ENCODE measurements at places on chromosomes 12 and 14.

DNA sequence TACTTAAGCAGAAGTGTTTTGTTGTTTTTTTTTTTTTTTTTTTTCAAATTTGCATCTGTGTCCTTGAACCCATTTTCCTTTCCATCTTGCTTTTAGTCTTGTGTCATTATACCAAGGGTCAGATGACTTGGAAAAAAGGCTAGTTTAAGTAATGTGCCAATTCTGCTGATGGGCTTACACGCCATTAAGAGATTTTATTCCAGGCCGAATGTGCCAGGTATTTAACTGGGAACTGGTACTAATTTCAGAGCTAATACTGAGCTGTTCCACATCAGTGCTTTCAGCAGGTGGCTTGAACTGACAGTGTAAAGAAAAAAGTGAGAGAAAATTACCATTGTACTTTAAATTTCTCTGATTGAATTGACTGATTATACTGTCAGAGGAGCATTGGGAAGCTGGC is 224.9 kb downstream of the NPAS3 start:
- DNase-seq = no peak

DNA sequence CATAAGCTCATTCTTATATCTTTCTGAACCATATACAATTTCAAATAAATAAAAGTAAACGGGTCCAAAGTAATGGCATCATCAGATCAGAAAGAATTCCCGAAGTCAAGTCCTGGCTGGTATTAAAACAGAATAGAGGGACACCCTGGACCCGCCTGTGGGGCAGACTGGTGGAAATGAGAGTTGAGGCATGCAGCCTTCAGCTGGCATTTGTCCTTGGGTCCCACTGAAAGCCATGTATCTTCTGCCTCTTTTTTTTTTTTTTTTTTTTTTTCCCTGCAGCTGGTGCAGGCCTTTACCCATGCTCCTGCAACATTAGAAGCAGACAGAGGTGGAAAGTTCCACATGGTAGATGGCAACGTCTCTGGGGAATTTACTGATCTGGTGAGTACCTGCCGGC is 9.9 kb downstream of the AHSA1 start:
- DNase-seq = no peak

GRCh38 chr12:52155048-52155868 is 36.6 kb downstream of the KRT80 start:
- no peak for DNase-seq

- DNase-seq = no peak
Measured at GRCh38 chr12:27828196-27828595, 48.2 kb upstream of the MANSC4 start.

DNA sequence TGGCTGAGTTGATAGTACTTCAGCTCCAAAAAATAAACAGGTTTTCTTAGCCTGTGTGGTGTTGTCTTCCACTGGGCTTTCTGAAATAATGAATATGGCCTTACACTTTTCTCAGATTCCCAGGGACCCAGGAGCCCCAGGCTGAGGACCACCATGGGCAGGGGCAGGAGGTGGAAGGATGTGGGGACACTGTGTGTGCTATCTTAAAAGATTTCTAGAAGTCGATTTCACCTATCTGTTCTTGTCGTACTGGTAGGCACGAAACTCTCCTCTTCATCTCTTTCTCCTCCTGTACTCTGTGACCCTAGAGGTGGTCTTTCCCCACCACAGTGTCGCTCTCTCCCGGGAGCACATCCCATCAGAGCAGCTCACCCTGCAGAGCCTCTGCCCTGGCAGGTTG is 107.7 kb upstream of the FKBP4 start:
- no peak for DNase-seq
